ENCODE measurements at places on chromosomes 2 and 18. TPM values are rescaled to one million over a fixed set of nuclear protein-coding genes. Genes with fewer than 3 reads are reported as not detected.
A peak's percentile ranks its signal among the peaks of the same experiment; 100 is the strongest.

GRCh38 chr18:35692866-35693265 lies 111.3 kb downstream of the GALNT1 start:
- DNase-seq, result no peak

The SP9 gene
- not detected for total RNA-seq

The ECEL1 gene
- 0.94 TPM for total RNA-seq

DNA sequence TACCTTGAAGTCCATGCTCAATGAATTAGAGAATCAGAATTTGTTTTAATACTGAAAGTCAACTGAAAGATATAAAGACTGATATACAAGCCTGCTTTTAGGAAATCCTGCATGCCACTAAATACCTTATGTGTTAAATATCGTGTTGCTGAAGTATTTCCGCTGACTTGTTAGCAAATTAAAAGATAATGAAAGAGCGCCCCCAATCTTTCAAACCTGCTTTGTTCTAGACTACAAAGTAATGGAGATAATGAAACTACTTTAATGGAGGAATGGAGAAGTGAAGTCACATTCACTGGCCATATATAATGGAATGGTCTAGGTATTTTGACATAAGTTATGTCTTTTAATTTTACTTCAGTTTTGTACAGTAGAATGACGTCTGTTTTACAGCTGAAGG lies 95.7 kb downstream of the ASXL3 start:
- DNase-seq, result no peak

The ARL6IP6 gene
- total RNA-seq, result 19.9 TPM

- peak; percentile 54 for DNase-seq
Measured at GRCh38 chr2:30165050-30165520, 18.3 kb downstream of the YPEL5 start.

DNA sequence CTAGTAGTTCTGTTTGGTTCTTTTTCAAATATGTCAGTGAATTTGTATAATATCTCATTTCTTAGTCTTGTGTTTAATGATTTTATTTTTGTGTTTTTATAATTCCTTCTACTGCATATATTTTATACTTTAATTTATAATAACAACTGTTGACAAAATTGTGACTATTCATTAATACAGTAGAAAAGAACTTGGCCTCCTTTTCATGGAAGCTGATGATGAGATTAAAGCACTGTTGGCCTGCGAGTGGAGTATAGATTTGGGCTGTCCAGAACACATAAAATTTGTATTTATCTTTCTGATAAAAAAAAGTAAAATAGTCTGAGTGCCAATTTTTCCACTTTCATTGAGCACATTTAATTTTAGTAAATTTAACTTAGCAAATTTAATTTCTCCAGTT lies 12.1 kb downstream of the CFLAR start:
- DNase-seq, result no peak

The BUB1 gene
- total RNA-seq, result 0.24 TPM

DNA sequence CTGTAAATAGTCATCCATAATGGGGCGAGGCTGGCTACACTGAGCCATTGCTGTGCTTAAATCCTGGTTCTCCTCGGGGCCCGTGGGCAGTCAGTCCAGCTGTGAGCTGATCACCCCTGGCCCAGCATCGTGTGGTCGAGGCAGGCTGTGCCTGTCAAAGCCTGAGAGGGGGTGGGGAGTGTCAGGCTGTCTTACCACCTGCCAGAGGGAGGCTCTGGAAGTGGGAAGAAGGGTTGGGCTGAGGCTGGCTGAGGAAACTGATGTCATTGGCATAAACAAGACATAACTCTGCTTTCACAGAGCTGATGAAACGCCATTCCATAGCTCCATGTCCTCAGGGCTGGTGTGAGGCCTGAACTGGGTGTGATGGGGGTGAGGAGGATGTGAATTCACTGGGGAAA lies 49.7 kb downstream of the KLHL29 start:
- DNase-seq, result no peak

All from thyroid gland (tissue), 4 donors.